ENCODE measurements at places on chromosomes 5 and 9. TPM values are rescaled to one million over a fixed set of nuclear protein-coding genes. Genes with fewer than 3 reads are reported as not detected.

DNA sequence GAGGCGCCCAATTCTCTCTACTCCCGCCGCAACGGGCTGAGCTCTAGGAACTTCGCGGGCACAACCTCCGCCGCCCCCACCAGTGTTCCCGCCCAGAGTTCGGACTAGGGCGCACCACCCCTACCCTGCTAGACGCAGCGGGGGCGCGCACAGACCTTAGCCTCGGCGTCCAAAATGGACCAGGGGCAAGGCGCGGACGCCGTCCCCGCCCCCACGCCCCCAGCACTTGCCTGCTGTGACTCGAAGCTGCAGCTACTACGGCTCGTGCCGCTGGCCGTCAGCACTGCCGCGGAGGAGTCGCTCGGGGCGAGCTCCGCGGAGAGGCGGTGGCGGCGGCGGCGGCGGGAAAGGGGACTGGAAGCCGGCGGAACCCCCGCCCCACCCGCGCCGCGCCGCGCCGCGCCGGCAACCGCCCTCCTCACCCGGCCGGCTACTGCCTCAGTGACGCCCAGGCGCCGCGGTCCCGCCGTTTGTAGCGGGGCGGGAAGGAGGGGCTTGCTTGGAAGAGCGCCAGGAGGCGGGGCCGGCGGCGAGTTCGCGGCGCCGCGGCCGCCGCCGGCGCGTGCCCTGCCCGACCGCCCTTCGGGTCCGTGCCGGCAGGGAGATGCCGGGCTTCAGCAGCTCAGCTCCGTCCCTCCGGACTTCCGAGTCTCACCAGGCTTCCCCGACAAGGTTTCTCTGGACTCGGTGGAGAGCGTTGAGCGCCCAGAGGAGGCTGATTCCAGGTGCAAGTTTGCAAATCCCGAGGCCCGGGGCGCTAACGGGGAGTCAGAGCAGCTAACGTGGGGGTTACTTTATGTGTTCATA, 4.5 kb downstream of the ELAVL2 start:
- DNase-seq = no peak

DNA sequence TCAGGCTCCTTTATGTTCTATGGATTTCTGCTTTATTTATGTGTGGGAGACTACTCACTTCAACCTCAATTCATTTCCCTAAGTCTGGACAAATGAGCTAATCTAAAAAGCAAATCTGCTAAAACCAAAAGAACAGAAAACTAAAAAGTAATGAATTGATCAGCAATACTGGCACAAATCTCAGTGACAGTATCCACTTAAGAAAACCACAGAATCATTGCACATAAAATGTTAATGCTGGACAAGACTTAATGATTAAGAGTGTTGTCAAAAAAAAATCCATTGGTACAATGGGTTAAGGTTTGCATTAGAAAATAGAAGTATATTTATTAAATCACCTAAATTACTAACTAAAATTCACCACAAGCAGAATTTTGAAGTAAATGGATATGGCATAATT, 147.6 kb downstream of the EDIL3 start:
- DNase-seq = no peak

GRCh38 chr9:103798620-103799019, 295.5 kb upstream of the SMC2 start:
- no peak for DNase-seq

- no peak for DNase-seq
These were observed 135.1 kb upstream of the PHYKPL start for GRCh38 chr5:178367736-178368120.

DNA sequence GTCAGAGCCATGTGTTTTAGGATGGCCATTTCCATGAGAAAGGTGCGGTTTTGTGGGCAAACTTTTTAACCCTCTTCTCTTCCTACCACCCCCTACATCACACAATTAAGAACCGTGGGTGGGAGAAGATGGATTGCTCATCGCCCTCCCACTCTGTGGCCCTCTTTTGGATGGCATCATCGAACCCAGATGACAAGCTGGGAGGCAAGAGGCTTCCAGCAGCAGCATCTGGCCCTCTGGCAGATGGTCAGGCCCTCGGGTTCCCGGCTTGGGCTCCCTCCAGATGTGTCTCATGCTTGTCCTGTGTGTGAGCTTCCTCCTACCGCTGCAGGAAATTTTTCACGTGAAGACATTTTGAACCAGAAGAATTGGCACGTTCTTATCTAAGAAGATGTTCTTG, 199.9 kb downstream of the EBF1 start:
- no peak for DNase-seq

Gene PCDHB15
- total RNA-seq = 2.8 TPM

- no peak for DNase-seq
These were observed 2.8 kb downstream of the OR1L8 start for GRCh38 chr9:122580360-122580759.

DNA sequence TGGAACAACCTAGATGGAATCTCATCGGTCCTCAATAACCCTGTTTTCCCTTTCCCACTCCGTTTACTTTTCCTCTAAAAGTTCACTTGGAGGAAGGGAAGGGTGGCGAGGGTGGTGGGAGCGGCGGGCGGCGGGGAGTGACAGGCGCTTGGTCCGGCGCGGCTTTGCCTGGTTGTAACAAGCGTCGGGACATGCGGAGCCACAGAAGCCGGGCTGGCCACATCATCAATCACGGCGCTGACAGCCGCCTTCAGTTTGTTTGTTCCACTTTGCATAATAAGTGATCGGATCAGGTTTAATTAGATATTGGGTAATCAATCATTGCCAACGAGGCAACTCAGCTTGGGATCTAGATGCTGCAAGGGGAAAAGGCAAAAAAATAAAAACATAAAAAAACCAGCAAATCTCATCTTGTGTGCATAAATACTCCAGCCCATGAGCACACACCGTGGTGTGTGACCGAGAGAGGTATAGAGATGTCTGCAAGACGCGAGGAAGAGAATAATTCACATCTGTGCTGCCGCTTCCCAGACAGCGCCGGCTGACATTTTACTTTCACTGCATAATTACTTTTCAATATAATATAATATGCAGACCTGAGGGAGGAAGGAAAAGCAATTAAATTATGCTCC, 396.2 kb upstream of the IRX4 start:
- no peak for DNase-seq

Gene LCN15
- total RNA-seq = not detected

GRCh38 chr5:141494761-141495452, 6.0 kb downstream of the PCDHGC5 start:
- no peak for DNase-seq

Gene SLC1A3
- total RNA-seq = 52.1 TPM

DNA sequence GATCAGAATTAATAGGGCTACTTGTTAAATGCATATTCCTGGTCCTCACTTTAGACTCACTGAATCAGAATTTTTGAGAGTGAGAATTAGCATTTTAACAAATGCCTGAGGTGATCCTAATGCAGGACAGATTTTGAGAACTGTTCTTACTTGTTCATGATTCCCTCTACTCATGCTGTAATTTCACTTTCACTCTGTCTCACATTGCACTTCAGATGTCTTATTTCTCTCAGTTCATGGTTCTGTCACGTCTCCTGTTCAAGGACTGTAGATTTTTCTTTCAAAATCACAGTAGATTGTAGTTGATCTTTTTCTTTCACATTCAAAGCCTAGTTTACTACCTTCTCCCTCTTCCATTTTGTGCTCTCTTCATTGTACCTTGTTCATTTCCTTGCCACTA, 54.3 kb downstream of the ADGRV1 start:
- DNase-seq = no peak

Gene PLAC8L1
- not detected for total RNA-seq
